Right atrium auricular region (tissue), 2 donors: ENCODE measurements at places on chromosomes 2 and 18.

GRCh38 chr2:38900726-38901125 lies 11.1 kb downstream of the ARHGEF33 start:
- no peak for DNase-seq

DNA sequence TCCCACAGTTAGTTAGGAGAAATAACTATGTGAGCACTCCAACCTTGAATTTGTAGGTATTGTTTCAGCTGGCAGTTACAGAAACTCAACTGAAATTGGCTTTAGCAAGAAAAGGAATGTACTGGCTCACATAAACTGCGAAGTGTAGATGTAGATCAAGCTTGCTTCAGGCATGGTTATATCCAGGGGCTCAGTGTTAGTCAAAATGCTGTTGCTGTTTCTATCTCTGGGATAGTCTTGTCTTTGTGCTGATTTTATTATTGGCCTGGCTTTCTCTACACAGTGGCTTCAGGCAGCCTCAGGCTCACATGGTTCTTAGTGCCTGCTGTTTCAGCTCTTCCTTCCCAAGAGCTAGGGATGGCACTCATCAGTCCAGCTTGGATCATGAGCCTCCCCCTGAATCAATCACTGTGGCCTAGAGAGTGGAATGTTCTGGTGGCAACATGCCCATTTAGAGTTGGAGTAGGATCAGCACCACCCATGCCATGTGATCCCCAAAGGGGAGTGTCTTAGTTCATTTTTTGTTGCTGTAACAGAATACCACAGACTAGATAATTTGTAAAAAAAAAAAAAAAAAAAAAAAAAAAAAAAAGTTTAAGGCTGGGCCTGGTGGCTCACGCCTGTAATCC lies 69.1 kb upstream of the FOXI3 start:
- no peak for DNase-seq

GRCh38 chr2:30365201-30365600 lies 81.8 kb upstream of the LCLAT1 start:
- no peak for DNase-seq

DNA sequence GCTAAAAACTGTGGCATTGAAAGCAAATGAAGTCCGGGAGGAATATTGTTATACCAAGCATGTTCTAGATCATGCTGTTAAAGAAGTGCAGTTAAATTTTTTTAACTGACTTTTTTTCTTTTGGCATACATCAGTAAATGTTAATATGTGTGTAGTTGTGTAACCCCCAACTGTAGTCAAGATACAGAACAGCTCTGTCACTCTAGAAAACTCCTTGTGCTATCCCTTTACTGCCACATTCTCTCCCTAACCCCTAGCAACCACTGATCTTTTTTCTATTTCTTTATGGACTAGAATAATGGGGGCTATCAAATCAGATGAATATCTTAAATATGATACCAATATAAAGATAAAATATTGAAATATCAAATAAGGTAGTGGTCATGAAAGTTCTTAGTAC lies 46.4 kb downstream of the LCLAT1 start:
- no peak for DNase-seq

GRCh38 chr2:215680605-215681598 lies 245.0 kb upstream of the FN1 start:
- no peak for DNase-seq

DNA sequence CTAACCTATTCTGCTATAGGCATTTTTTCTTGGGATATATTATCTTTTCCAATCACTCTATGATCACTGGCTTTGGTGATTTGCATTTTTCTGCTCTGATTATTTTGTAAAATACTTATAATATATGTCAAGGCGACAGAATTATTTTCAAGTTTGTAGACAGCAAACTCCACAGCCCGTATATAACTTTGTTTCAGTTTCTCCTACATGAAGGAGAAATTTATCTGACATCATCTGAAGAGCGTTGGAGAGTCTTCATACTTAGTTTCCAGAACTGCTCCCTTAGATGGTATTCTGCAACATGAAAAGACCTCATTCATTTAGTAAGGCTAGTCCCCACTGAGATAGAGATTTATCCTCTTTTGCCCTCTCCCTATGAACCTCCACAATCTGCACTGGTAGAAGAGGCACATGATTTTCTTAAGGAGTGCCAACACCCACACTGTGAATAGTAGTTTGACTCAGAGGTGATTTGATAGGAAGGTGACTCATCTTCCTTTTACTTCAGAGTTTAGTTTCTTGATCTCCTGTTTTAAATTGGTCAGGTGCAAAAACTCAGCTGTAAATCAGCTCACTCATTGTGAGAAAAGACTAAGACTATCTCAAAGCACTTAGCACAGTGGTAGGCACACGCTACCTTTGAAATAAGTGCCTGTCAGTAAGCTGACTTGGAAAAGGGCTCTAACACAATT lies 1848.6 kb upstream of the CELF4 start:
- DNase-seq: no peak

DNA sequence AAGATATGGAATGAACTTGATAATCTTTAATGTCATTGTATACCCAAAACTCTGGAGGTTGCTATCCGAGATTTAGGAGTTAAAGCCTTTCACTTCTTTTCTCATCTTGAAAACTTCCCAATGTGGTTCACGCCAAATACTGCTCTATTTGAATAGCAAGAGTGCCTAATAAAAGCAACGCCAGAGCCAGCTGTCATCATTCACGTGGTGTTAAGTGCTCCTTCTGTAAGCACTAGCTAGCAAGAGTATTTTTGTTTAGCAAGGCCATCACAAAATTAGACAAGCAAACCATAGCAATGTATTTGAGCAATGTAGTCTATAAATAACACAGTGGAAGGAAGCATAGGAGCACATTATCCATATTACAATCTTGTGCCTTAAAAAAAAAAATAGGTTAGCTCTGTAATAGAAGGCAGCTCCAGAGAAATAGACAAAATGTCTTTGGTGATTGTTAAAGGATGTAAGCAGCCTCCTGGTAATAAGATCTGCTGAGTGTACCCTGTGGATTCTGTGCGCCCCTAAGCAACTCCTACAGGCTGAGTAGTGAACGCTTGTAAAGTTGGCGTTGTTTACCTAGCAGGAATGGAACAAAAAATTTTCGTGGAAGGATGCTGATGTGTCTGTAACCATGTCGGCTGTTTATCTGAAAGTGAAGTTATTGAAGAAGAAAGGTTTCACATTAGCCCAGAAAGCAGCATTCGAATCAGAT lies 518.0 kb downstream of the CNTNAP5 start:
- no peak for DNase-seq

- peak; percentile 84 for DNase-seq
These were observed 15.3 kb downstream of the CROCC2 start for GRCh38 chr2:240921311-240921994.

DNA sequence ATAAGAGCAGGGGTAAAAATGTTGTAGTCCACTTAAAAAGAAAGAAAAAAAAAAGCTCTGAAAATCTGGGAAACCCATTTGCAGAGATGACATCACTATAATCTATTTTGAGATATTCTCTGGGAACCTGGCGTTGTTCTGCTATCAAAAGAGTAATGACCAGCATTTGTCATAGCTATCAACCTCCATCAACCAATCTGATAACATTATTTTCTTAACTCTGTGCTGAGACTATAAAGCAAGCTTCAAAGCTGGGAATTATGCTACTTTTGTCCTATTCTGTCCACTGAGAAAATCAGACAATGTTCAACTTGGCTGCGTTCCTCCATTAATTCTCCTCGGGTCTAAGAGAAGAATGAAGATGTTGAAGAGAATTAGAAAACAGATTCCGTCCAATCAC lies 107.5 kb downstream of the STK39 start:
- DNase-seq: no peak

DNA sequence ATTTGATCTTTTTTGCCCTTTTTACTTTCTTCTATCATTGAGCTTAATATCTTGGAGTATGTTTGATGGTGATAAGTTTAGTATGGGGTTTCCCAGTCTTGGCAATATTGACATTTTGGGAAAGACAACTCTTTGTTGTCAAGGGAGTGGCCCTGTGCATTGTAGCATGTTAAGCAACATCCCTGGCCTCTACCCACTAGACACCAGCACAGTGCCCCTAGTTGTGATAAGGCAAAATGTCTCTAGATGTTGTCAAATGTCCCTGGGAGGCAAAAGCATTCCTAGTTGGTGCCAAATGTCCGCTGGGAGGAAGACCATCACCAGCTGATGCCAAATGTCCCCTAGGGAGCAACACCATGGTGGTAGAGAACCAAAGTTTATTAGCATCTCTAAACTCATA lies 28.2 kb downstream of the GULP1 start:
- no peak for DNase-seq

DNA sequence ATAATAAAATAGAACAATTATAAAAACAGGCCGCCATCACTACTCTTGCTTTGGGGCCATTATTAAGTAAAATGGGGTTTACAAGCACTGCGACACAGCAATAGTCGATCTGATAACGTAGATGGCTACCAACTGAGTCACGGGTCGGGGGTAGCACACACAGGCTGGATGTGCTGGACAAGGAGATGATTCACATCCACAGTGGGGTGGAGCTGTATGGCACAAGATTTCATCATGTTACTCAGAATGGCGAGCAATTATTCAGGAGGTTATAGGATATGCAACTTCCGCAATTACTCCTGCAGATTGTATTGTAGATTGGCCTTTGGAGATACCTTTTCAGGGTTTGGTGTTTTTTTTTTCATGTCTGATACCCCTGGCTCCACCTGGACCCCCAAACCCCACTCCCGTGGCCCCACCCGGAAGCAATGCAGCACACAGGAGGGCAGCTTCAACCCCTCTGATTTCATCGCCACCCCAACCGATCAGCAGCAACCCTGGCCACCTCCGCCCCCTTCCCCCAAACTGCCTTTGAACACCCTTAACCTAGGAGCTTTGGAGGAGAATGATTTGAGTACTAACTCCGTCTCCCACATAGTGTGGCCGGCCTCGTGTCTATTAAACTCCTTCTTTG lies 21.4 kb upstream of the MLPH start:
- DNase-seq: no peak
